ENCODE measurements at places on chromosomes 3 and 15. TPM values are rescaled to one million over a fixed set of nuclear protein-coding genes. Genes with fewer than 3 reads are reported as not detected.

DNA sequence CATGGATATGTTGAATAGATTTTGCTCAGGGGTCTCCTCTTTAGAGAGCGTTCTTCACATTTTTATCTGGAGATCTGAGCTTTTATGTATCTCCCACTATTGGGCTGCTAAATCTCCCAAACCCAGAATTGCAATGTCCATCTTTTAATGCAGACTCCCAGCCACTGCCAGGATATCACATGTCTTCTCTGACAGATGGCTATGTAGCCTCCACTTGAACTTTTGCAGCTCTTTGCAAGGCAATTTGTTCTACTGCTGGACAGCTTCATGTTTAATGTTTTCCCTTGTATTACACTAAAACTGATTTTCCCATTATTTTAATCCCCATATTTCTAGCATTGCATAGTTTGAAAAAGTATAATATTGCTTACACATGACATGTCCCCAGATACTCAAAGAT, 177.2 kb downstream of the LPP start:
- no peak overlapping the region for H3K4me3 ChIP-seq
- peaks cover 22% of the 10 kb centered on the region for H3K4me1 ChIP-seq
- no peak overlapping the region for H3K27ac ChIP-seq
- no peaks in the 10 kb centered on the region for H3K27me3 ChIP-seq
- no peak for DNase-seq

- H3K4me3 ChIP-seq: no peak overlapping the region
- no peaks in the 10 kb centered on the region for H3K4me1 ChIP-seq
- H3K27me3 ChIP-seq: peaks cover 2% of the 10 kb centered on the region
Measured at GRCh38 chr3:29083676-29084075, 197.2 kb upstream of the RBMS3 start.

DNA sequence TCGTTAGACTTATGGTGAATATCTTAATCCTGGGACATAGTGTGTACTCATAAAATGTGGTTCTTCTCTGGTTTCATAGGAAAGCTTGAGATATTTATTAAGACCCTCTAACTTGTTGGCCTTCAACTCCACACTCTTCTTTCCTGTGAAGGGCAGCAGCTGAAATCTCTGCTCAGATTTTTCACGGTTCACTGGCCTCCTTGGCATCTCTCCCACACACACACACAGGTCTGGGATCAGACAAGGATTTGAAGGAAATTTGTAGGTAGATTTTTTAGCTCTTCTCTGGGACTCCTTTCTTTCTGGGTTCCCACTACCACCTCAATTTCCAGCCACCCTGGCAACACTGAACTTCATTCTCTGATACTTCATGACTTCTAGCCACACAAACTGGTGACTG, 70.2 kb downstream of the MYRIP start:
- no peak for DNase-seq
- no peaks in the 10 kb centered on the region for H3K36me3 ChIP-seq
- H3K4me3 ChIP-seq: no peak overlapping the region
- H3K27ac ChIP-seq: no peak overlapping the region
- H3K27me3 ChIP-seq: no peaks in the 10 kb centered on the region

- no peak overlapping the region for H3K4me3 ChIP-seq
- no peak overlapping the region for H3K27ac ChIP-seq
- H3K27me3 ChIP-seq: peaks cover 3% of the 10 kb centered on the region
- DNase-seq: no peak
- no peaks in the 10 kb centered on the region for H3K4me1 ChIP-seq
Measured at GRCh38 chr3:54785976-54786375, 141.9 kb downstream of the LRTM1 start.

DNA sequence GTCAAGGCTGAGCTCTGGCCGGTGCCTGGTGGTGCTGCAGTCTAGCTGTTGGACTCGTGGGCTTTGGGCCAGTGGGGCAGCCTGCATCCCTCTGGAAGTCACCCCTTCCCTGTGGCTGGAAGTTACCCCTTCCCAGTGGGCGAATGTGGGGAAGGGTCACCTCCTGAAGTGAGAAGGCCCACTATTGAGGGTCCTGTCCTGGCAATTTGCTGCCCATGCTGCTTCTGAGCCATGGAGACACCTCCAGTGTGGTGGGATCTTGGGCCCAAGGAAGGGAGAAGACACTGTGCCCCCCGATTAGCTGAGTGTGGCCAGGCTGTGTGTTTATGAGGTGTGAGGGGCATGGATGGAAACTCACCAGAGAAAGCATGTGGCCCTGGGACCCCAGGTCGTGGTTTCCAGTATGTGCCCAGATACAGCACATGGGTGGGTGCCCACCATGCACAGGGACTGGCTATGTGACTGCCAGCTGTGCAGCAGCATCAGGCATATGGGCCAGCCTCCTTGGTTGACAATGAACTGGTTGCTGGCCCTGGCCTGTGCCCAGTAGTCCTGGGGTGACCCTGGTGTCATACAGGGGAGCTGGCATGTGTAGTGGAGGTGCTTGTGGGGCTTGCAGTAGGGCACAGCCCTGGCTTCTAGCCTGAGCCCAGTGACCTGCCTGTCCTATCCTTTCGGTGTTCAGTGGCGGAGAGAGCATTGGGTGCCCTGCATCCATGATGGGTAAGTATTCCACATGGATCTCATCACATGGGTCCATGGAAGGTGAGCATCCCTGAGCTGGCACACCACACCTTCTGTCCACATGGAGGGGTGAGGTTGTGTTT, 221.2 kb downstream of the SNRPN start:
- DNase-seq: no peak
- H3K36me3 ChIP-seq: no peaks in the 10 kb centered on the region
- H3K27ac ChIP-seq: no peak overlapping the region
- no peak overlapping the region for H3K4me3 ChIP-seq

DNA sequence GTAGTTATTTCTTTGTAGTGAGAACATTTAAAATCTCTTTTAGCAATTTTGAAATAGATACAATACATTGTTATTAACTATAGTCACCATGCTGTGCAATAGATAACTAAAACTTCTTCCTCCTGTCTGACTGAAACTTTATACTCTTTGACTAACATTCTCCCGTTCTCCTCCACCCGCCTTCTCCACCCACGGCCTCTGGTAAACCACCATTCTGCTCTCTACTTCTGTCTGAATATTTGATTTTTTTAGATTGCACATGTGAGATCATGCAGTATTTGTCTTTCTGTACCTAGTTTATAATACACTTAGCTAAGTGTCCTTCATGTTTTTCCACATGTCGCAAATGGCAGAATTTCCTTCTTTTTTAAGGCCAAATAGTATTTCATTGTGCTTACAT, 72.8 kb upstream of the RBM5 start:
- no peak overlapping the region for H3K27ac ChIP-seq
- H3K27me3 ChIP-seq: no peaks in the 10 kb centered on the region
- H3K36me3 ChIP-seq: no peaks in the 10 kb centered on the region

- no peaks in the 10 kb centered on the region for H3K36me3 ChIP-seq
- H3K27ac ChIP-seq: no peak overlapping the region
- DNase-seq: peak; percentile 50
- H3K4me3 ChIP-seq: no peak overlapping the region
- H3K27me3 ChIP-seq: no peaks in the 10 kb centered on the region
- peaks cover 14% of the 10 kb centered on the region for H3K4me1 ChIP-seq
Measured at GRCh38 chr15:69145694-69146492, 14.5 kb upstream of the GLCE start.

GRCh38 chr3:132317229-132317948, at the start of gene ACP3:
Gene ACP3, plus strand, starts transcription at chr3:132317407. Its CDS starts 50 bp downstream, at chr3:132317457.
- no peaks in the 10 kb centered on the region for H3K27me3 ChIP-seq
- peak; percentile 91 for DNase-seq
- H3K36me3 ChIP-seq: no peaks in the 10 kb centered on the region
- peak within 1 kb of the TSS; percentile 45 for H3K4me3 ChIP-seq
- H3K27ac ChIP-seq: peak within 1 kb of the TSS; percentile 66

DNA sequence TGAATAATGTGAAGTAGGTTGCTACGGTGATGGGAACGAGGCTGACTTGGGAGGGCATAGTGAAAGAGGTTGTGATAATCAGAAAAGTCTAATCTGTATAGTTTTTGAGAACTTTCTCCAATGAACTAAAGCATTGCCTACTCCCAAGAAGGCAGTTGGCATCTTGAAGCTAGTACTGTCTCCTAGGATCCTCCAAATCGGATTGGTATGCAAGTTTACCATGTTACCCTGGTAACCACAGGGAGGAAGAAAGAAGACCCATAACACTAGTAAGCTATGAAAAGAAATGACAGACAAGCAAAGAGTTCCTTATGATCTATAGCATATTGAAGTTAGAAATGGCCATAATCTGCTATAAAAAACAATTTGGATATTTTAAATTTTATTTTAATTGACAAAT, 127.2 kb upstream of the SYNPR start:
- no peaks in the 10 kb centered on the region for H3K36me3 ChIP-seq
- DNase-seq: no peak
- H3K27me3 ChIP-seq: no peaks in the 10 kb centered on the region
- no peak overlapping the region for H3K27ac ChIP-seq

- H3K4me1 ChIP-seq: no peaks in the 10 kb centered on the region
- no peaks in the 10 kb centered on the region for H3K27me3 ChIP-seq
- DNase-seq: no peak
- H3K27ac ChIP-seq: no peak overlapping the region
Measured at GRCh38 chr3:55531321-55531720, 44.2 kb upstream of the WNT5A start.

GRCh38 chr3:21331321-21331720, 419.7 kb downstream of the ZNF385D start:
- DNase-seq: no peak
- no peaks in the 10 kb centered on the region for H3K27me3 ChIP-seq
- no peaks in the 10 kb centered on the region for H3K4me1 ChIP-seq
- no peak overlapping the region for H3K27ac ChIP-seq

- DNase-seq: no peak
- H3K27me3 ChIP-seq: no peaks in the 10 kb centered on the region
- H3K4me3 ChIP-seq: no peak overlapping the region
Measured at GRCh38 chr15:59051873-59052861, 52.8 kb upstream of the CCNB2 start.

HESX1 gene
- not detected for total RNA-seq

ARNT2 gene
- 1.4 TPM for total RNA-seq

PROS1 gene
- 9.2 TPM for total RNA-seq

LTF gene
- total RNA-seq: not detected

Measured in A673 (cell line).